Esophagus squamous epithelium (tissue), 5 donors: ENCODE measurements at places on chromosomes 4 and X.

- DNase-seq: no peak
Observed at GRCh38 chr4:84035568-84035967, 463.5 kb downstream of the NKX6-1 start.

- DNase-seq: no peak
Observed at GRCh38 chr4:142161086-142161485, 524.7 kb downstream of the IL15 start.

DNA sequence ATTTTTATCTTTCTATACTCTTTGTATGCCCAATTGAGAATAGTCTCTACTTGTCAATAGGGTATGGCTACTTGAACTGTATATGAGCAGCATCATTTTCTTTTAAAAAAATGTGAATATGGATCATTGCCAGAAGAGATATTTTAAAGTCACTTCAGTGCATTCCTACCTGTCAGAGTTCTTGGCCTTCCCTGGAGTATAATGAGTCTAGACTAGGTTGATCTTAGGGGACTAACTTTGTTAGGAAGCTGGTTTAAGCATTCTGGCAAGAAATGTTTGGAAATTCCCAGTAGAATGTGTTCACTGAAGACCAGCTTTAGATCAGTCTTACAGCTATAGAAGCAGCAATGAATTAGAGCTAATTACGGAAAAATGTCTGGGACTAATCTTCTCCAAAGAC lies 178.2 kb downstream of the FAT4 start:
- no peak for DNase-seq

- DNase-seq: no peak
Observed at GRCh38 chr4:6562931-6563901, 11.8 kb upstream of the MAN2B2 start.

GRCh38 chrX:96776966-96777365 lies 92.3 kb downstream of the DIAPH2 start:
- DNase-seq: no peak

DNA sequence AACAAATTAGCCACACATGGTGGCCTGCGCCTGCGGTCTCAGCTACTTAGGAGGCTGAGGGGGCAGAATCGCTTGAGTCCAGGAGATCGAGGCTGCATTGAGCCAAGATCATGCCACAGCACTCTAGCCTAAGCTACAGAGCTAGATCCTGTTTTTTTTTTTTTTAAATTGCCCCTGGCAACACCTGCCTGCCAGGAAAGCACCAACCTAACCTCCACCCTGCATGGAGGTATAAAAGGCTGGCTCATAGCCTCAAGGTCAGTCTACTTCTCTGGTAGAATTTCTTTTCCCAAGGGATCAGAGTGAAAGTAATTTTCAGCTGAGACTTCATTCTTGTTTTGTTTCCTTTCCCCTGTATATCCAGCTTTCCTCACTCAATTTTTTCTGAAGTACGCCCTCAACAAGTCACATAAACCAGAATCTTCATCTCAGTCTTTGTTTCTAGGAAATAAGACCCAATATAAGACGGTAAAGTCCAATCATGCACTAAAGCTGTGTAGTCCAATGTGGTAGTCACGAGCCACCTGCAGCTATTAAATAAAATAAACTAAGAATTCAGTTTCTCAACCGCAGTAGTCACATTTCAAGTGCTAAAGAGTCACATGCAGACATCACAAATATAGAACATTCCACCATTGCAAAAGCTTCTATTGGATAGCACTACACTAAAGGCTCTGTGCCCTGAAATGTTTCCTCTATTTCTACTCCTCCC lies 113.3 kb downstream of the HPGD start:
- no peak for DNase-seq

DNA sequence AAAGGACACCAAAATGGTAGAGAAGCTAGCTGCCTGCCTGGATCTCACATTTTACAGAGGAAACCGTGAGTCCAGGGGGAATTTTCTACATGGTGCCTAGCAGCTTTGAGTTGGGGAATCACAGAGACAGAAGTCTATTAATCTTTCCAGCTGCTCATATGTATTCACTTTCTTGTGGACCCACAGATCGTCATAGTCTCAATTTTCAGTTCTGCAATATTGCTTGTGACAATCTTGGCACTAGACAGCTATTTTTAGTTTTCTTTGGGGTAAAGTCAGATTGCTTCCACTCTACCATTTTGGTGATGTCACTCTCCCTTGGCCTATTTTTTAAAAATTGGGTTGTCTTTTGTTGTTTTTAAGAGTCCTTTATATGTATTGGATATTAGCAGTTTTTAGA lies 233.4 kb upstream of the STK26 start:
- no peak for DNase-seq

- DNase-seq: no peak
Observed at GRCh38 chrX:116236666-116237065, 66.1 kb downstream of the AGTR2 start.

DNA sequence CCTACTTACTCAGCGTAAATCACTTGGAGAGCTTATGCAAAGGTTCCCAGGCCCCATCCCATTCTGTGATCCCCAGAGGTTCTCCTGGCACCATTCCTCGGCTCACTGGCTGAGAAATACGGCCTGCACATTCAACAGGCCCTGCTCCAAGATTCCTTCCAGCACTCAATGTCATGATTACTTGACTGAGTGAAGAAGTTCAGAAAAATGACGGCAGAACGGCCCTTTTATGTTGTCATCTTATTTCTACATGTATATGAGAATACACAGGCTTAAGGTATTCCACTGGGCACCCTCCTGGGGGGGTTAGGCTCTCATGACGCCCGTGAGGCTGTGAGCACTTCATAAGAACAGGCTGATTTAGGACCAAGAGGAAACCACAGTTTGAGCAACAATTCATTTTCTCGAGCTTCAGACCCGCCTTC lies 190.6 kb downstream of the NSUN7 start:
- DNase-seq: no peak

DNA sequence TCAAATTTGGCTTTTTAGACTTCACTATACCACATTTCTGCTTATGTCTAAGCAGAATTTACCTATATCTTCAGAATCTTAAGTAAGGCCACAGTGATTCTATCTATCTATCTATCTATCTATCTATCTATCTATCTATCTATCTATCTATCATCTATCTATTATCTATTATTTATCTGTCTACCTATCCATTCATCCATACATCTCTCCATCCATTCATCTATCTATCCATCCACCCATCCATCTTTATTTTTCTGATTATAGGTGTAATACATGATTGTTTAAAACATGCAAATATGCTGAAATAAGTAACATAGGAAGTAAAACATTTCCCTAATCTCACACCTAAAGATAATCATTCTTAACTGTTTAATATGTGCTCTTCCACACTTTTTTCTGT lies 18.8 kb downstream of the ADGRG4 start:
- DNase-seq: no peak

GRCh38 chr4:41060352-41061334 lies 153.7 kb downstream of the APBB2 start:
- no peak for DNase-seq

GRCh38 chr4:134365852-134366251 lies 164.3 kb upstream of the PABPC4L start:
- DNase-seq: no peak

DNA sequence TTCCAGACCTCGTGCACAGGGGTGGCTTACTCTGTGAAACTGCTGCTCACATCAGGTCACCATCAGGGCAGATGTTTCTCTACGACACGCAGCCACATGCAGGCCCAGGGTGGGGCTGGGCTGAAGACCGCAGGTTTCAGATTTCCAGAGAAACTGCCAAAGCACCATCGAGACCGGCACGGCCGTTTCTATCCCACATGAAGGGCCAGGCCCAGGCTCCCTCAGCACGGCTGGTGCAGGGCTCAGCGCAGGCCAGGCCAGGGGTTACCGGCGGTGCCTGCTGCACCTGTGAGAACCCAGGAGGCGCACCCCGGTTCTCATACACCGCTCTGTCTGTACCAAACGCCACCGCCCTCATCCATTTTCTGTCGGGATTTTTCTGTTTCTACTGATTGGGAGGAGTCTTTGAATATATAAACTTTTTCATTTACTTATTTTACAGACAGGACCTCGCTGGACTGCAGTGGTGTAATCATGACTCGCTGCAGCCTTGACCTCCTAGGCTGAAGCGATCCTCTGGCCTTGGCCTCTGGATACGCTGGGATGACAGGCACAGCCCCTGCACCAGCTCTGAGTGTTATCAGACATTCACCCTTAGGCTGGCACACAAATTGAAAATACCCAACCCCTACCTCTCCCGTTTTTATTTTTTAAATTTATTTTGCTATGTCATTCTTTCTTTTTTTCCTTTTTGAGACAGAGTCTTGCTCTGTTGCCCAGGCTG lies 17.1 kb downstream of the CTBP1 start:
- DNase-seq: no peak

GRCh38 chr4:173403051-173403450 lies 4.1 kb upstream of the SCRG1 start:
- DNase-seq: no peak

GRCh38 chr4:15917297-15917696 lies 21.2 kb downstream of the FGFBP1 start:
- no peak for DNase-seq

GRCh38 chr4:86876894-86877685 lies 15.1 kb downstream of the C4orf36 start:
- DNase-seq: no peak

GRCh38 chrX:140762061-140762460 lies 52.5 kb downstream of the LINC00632 start:
- no peak for DNase-seq

DNA sequence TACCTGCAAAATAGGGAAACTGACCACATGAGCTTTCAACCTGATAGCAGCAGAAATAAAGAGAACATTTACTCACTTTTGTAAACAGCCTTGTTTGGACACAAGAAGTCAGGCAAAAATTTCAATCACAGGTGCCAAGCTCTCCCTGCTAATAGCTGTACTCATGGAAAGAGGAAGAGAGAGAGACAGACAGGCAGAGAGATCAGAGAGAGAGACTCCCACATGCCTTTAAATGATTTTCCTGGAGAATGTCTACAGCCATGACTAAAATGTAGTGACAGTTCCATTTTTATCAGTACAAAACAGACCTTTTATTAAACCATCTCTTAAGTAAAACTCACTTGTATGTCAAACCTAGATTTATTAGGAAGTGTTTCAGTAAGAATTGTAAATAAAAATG lies 752.9 kb downstream of the TRAM1L1 start:
- no peak for DNase-seq

DNA sequence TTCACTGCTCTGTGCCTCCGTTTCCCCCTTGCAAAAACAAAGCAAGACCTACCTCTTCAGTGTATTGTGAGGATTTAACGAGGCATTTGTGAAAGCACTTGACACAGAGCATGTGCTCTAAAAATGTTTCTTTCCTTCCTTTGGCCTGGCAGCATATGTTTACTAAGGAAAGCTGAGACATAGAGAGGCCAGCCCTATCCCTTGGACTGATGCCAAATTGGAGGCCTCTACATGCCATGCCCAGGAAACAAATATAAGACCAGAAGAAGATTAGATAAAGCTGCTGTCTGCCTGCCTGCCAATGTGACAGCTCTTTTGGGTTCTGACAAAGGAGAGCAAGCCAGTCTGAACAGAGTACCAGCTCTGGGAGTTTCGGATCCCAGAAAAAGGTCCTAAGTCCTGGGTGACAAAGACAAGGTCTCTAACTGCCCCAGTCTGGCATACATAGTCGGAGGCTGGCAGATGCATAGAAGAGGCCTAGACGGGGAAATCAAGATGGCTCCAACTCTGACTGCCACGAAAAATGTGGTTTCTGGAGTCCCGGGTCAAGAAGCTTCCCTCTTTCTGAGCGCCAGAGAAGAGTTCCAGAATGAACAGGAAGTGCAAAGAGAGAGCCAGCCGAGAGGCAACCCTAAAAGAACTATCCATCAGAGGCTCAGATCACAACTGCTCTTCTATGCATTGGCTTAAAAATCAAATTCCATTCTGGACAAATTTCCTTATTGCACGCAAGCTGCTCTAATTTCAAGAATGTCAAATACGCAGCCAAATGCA lies 25.8 kb downstream of the OTUD6A start:
- no peak for DNase-seq

DNA sequence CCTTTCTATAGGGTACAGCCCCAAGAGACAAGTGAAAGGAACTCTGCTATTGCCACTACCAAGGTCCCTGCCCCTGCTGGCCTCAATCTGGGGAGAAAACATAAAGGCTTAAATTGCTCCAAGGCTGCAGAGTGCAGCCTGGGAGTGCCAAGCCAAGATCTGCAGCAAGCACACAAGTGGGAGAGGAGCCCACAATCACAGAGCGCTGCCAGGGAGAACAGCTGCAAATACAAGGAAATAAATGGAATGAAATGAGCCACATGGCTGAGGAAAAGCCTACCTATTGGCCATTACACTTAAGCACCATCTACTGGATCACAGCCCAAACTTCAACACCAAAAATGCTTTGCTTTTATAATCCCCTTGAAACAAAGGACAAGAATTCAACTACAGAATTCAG lies 582.4 kb downstream of the FAM133A start:
- no peak for DNase-seq

GRCh38 chr4:158025131-158025530 lies 147.7 kb downstream of the GASK1B start:
- no peak for DNase-seq

GRCh38 chr4:70619778-70620177 lies 8.8 kb upstream of the ENAM start:
- DNase-seq: no peak

- no peak for DNase-seq
Observed at GRCh38 chr4:155694100-155694785, 27.6 kb downstream of the GUCY1A1 start.

- no peak for DNase-seq
Observed at GRCh38 chrX:123814343-123814742, 45.5 kb upstream of the XIAP start.

GRCh38 chr4:110003401-110004187 lies 90.9 kb downstream of the EGF start:
- no peak for DNase-seq

- no peak for DNase-seq
Observed at GRCh38 chr4:135177321-135177720, 975.7 kb upstream of the PABPC4L start.

DNA sequence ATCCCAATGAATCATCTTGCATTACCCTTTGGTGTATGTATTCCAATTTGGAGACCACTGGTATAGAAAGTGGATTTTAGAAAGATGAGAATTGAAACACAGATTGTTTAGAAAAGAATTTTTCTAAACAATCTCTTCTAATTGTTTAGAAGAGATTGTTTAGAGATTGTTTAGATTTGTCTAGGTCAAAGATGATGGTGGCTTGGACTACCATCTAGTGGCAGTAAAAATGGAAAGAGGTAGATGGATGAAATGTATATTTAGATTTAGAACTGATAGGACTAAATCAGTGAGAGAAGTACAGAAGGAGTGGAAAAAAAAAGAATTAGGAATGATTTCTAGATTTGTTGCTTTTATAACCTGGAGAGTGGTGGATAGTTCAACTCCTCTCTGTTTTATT lies 70.6 kb downstream of the ARSJ start:
- DNase-seq: no peak

DNA sequence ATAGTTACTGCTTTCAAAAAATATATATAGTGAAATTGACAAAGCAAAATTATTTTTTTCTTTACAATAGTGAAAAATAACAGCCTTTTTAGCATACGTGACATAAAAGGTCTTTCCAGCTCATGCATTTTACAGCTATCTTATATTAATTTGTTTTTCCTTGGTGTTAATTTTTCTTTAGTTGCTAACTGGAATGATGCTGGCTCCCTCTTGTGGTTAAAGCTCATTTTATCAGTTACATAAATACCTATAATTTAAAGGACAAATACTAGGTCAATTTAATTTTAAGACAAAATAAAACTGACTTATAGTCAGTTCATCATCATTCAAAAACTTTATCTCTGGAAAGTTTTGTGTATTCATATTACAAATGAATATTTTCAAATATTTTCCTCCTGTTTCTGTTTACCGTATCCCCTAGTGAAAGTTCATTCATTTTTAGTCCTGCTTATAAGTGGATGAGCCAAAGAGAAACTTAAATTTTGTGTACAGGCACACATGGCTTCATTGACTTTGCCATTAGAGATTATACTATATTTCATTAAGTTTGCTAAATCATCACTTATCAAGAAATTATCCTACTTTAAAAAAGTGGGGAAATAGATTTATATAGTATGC lies 9.9 kb upstream of the ANAPC4 start:
- no peak for DNase-seq
